ENCODE measurements at places on chromosomes 16 and 17.

- no peak for DNase-seq
These were observed 35.5 kb upstream of the CMIP start for GRCh38 chr16:81409016-81409556.

DNA sequence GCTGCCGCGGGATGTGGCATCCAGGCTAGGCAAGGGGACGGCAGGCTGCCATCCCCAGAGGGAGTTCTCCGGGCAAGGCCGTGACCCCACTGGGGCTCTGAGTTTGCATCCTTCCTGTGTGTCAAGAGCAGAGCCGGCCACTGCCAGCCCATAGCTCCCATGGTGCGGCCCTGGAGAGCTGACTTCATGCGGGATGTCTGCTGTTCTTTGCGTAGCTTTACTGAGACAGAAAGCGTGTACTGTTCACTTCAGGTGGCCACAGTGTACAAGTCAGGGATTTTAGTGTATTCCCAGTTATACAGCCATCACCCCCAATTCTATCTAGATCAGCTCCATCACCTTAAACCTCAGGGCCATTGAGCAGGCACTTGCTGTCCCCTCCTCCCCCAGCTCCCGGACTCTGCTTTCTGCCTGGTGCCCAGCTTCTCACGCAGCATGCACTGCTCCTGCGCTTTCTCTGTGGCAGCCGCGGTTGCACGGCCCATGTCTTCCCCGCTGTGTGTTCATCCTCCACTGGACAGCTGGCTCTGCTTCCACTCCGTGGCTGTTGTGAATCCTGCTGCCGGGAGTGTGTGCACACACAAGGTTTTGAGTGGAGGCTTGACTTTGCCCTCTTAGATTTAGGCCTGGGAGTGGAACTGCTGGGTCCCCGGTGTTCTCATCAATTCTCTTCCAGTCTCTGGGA, 71.2 kb downstream of the KLHDC4 start:
- no peak for DNase-seq

GRCh38 chr16:48110982-48111381, 44.8 kb downstream of the ABCC12 start:
- no peak for DNase-seq

GRCh38 chr17:55210292-55210691, 54.5 kb upstream of the HLF start:
- no peak for DNase-seq

GRCh38 chr17:34579017-34579946, at the start of gene TMEM132E:
Gene TMEM132E (plus strand): TSS chr17:34579582. CDS start chr17:34581077, 1,495 bp downstream.
- no peak for DNase-seq

DNA sequence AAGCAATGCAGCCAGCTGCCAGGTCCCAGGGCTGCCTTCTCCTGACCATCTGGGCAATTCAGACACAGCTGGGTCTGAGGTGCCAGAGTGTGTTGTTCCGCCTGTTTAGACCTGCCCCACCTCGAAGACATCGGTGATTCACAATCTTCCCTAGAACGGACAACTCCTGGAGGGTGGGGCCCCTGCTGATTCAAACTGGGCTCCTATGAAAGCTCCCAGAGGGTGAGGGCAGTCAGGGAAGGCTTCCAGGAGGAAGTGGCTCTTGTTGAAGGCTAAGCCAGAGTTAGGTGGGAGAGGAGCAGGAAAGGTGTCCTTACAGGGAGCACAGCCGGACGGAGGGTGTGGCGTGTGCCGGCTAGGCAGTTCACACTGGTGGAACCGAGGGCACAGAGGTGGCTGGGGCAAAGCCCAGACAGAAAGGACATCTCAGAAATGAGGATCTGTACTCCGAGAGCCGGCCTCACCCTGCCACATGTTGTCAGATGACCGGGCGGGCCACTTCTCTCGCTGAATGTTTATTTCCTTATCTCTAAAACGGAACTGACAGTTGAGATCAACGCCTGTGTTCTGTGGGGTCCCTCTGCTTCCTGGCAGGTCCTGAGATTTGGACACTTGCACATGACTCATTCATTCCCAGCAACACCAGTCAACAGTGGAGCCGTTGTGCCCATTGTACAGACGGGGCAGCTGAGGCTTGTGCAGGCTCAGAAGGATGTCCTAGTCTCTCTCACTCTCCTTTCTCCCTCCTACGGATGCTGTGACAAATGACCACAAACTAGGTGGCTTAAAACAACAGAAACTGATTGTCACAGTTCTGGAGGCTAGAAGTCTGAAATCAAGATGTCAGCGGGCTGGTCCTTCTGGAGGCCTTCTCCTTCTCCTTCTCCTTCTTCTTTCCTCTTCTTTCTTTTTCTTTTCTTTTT, 26.9 kb upstream of the LITAF start:
- no peak for DNase-seq

- no peak for DNase-seq
These were observed 22.8 kb upstream of the CNEP1R1 start for GRCh38 chr16:50002190-50002589.

DNA sequence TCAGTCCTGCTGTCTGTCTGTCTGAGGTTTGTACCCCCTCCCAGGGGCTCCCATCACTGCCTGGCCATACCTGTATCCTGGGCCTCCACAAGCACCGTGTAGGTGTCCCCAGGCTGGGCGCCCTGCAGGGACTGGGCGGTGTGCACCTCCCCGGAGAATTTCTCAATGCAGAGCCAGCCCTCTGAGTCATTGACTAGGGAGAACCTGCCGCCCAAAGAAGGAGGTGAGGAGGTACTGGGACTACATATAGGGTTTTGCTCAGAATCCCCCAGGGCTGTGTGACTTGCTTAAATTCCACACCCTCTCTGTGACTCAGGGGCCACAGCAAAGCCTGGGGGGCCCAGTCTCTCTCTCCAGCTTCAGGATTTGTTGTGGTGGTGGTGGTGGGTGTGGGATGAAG, 7.6 kb downstream of the CDH16 start:
- DNase-seq, result no peak

DNA sequence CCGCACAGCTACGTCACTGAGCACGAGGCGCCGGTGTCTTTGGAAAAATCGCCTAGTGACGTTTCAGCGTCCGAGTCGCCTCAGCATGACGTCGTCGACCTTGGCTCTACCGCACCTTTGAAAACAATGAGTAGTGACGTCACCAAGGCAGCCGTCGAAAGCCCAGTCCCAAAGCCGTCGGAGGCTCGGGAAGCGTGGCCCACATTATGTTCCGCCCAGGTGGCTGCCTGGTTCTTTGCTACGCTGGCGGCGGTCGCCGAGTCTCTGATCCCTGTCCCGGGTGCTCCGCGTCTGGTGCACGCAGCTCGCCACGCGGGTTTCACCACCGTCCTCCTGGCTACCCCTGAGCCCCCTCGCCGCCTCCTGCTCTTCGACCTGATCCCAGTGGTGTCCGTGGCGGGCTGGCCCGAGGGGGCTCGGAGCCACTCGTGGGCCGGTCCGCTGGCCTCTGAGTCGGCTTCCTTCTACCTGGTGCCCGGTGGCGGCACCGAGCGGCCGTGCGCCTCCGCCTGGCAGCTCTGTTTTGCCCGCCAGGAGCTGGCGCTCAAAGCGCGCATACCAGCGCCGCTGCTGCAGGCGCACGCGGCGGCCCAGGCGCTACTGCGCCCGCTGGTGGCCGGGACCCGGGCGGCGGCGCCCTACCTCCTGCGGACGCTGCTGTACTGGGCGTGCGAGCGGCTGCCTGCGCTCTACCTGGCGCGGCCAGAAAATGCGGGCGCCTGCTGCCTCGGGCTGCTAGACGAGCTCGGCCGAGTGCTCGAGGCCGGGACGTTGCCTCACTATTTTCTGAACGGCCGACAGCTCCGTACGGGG, 1.5 kb downstream of the TMEM102 start:
- DNase-seq, result peak; percentile 65

- no peak for DNase-seq
These were observed 28.9 kb downstream of the IKZF3 start for GRCh38 chr17:39835038-39835786.

- DNase-seq, result no peak
These were observed 202.2 kb downstream of the ENGASE start for GRCh38 chr17:79276821-79277220.

- DNase-seq, result no peak
These were observed 146.8 kb downstream of the SOX9 start for GRCh38 chr17:72267601-72268000.

GRCh38 chr17:40694584-40694983, 9.0 kb downstream of the KRT24 start:
- DNase-seq, result no peak

GRCh38 chr17:68221786-68222185, 26.1 kb upstream of the AMZ2 start:
- no peak for DNase-seq

GRCh38 chr17:38464723-38465390, 36.6 kb downstream of the ARHGAP23 start:
- DNase-seq, result peak; percentile 93

DNA sequence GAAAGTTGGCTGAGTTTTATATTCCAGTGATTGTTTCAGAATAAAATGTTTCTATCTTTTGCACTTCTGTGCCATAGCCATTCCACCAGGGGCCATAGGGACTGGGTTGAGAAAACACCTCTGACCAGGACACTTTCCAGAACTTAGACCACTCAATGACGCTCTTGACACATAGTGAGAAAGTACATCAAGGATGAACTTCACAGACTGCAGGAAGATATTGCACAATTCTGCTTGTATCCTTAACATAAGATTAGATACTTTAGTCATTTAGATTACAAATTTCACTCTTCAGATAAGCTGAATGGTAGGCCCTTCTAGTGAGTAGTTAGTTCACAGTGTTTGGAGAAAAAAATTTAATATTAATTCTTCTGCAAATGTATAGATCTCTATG, 13.0 kb upstream of the MPHOSPH6 start:
- no peak for DNase-seq

DNA sequence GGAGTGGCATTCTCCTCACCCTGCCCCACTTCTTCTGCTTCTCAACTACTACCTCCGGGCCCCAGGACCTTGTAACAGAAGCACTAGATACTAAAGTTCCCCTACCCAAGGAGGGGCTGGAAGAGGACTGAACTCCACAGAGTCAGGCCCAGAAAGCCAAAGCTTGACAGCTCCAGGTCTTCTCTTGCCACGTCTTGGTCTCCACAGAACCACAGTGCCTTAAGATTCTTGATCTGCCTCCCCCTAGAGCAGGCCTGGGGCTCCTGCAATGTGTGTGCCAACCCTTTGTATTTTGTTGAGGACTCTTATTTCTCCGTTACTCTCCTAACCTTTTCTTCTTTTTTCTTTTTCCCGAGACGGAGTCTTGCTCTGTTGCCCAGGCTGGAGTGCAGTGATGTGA, 4.0 kb downstream of the SLC16A13 start:
- DNase-seq, result no peak

DNA sequence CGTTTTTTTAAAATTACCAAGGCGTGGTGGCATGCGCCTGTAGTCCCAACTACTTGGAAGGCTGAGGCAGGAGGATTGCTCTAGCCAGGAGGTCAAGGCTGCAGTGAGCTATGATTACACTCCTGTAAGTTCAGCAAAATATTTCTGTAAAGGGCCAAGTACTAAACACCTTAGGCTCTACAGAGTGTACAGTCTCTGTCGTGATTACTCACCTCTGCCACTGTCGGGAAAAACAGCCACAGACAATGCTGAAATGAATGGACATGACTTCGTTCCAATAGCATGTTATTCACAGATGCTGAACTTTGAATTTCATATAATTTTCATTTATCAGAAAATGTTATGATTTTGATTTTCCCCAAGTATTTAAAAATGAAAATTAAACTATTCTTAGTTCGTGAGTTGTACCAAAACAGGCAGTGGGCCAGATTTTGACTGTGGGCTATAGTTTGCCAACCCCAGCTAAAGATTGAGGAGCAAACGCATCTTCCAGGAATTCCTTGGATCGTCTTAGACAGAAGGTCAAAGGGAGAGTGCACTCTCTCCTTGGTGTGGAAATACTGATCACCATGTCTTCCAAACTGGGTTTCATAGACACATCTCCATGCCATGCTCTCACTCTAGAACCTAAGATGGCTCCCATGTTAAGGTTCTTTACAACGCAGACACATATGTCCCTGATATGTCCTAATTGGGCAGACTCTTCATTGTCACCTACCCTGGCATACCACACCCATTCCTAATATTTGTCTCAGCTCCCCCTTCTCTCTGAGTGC, 89.5 kb downstream of the MARF1 start:
- DNase-seq, result no peak

DNA sequence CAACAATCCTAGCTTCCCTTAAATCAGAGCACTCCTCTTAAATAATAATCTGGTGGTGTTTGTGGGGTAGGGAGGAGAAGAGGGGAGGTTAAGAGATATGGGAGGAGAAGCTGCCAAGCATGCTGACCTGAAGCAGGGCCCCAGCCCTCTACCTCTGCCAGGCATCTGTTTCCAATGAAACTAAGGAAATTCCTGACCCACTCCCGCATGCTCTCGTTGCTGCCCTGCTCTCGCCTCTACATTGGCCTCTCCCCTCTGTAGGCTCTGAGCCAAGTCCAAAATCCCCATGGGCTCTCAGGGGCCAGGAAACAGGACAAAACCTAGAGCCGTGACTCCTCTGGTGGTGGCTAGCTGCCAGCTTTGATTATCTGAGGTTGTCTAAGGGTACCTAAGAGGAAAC, 559.5 kb upstream of the CDH11 start:
- no peak for DNase-seq

DNA sequence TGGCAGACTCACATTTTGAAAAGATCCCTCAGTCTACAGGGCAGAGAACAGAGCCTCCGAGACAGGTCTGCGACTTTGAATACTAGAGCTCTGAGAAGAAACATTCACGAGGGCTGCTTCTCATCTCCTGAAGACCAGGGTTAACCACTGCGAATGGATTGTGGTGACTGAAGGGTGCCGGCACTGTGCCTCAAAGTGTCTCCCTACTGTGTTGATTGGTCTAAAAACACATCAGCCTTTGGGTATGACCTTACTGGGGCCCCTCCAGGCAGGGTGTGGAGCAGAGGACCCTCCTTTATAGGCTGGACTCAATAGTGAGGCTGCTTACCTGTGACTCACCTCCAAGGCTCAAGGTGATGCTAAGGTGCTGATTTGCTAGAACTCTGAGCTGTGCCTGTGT, 2.6 kb upstream of the LGALS9 start:
- no peak for DNase-seq

GRCh38 chr16:11087691-11088073, 143.3 kb downstream of the CLEC16A start:
- DNase-seq, result no peak

GRCh38 chr17:55829995-55830612, 79.3 kb downstream of the PCTP start:
- DNase-seq, result no peak

- DNase-seq, result no peak
These were observed 145.9 kb upstream of the CIBAR2 start for GRCh38 chr16:85258166-85258565.

DNA sequence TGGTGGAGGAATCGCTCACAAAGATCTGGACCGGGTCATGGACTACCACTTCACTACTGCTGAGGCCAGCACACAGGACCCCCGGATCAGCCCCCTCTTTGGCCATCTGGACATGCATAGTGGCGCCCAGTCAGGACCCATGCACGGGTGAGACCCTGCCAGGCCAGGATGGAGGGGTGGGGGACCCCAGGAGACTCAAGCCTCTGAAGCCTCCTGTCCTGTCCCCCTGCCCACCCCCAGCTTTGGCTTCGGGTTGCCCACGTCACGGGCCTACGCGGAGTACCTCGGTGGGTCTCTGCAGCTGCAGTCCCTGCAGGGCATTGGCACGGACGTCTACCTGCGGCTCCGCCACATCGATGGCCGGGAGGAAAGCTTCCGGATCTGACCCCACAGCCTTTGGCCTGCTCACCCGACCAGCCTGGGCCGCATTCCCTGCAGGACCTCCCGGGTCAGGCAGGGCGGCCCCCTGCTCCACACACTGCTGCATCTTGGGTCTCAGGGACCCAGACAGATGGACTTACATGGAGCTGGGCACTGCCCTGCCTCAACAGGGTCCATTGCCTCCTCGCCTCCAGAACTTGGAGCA, 3.8 kb downstream of the BCKDK start:
- no peak for DNase-seq

- DNase-seq, result no peak
These were observed 54.3 kb upstream of the MED13 start for GRCh38 chr17:62119373-62119772.

Data from retinal pigment epithelial cell (primary cell).